ENCODE measurements at places on chromosomes 13 and 19. TPM values are rescaled to one million over a fixed set of nuclear protein-coding genes. Genes with fewer than 3 reads are reported as not detected.

DNA sequence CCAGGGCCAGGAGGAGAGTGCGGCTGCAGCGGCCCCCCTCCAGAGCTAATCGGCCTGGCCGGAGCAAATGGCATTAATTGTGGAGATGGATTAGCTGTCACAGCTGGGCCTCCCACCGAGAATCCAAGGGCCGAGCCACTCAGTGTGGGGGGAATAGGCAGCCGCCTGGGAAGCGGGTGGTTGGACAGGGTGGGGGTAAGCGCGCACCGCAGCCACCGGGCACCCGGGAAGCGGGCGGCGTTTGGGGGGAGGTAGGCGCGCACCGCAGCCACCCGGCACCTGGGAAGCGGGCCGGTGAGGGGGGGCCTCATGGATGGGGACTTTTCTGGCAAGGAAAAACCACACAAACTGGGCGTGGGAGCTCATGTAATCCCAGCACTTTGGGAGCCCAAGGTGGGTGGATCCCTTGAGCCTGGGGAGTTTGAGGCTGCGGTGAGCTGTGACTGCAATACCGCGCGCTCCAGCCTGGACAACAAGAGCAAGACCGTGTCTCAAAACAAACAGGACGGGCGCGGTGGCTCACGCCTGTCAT, 9.7 kb downstream of the R3HDM4 start:
- DNase-seq = no peak

SYNE4 gene
- total RNA-seq = 0.67 TPM

PRR36 gene
- 0.09 TPM for total RNA-seq

GRCh38 chr19:47587295-47587694, 14.3 kb upstream of the ZNF541 start:
- no peak for DNase-seq

AP1M2 gene
- total RNA-seq = not detected

DNA sequence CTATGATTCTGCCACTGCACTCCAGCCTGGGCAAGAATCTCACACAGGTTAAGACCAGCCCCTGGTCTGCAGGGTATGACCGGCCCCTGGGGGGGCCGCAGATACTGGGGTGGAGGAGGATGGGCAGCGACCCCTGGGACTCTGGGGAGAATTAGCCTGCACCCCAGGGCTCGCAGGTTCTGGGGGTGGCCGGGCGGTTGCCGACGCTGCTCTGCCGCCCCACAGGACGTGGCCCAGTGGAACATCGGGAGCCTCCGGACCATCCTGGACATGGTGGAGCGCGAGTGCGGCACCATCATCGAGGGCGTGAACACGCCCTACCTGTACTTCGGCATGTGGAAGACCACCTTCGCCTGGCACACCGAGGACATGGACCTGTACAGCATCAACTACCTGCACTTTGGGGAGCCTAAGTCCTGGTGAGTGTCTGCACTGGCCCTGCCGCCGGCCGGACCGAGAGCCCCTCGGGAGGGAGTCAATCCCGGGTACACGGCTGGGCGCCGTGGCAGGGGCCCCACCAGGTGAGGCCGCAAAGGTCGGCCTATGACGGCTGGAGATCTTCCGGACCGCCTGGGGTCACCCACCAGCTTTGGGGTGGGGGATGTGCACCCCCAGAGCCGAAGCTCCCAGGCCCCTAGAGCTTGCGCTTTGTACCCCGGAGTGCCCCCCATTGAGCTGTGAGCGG, 78.5 kb downstream of the KDM4B start:
- DNase-seq = no peak

MISP3 gene
- total RNA-seq = 5.6 TPM

GRCh38 chr19:53983457-53984289, 7.8 kb upstream of the CACNG6 start:
- no peak for DNase-seq

PSG2 gene
- total RNA-seq = not detected

- no peak for DNase-seq
Observed at GRCh38 chr19:48121066-48121465, 10.4 kb upstream of the PLA2G4C start.

DNA sequence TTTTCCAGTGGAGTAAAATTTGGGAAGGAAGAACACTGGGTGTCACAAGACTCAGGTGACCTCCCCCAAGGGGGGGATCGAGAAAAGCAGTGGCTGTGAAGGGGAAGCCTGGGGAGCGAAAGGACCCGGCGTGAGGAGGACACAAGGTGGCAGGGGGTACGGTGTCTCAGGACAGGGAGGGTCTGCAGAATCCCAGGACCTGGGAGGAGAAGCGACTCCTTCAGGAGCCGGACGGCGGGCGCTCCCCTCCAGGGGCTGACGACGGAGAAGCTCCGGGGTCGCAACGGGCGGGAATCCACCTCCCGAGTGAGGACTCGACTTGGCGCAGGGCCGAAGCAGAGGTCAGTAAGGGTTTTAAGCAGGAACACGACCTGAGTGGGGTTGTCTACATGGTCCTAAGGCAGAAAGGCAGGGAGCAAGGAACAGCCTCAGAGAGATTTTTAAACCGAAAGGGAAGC, 529 bp downstream of the ZNF836 start:
- DNase-seq = peak; percentile 67

Measured in sciatic nerve (tissue), 2 donors.